DMS79 treated with DMSO at 0.1 percent for 48 hours (cell line): ENCODE measurements at places on chromosomes 2 and 18.
A peak's percentile ranks its signal among the peaks of the same experiment; 100 is the strongest.

- no peak for DNase-seq
Measured at GRCh38 chr2:110820128-110820527, 87.8 kb downstream of the ACOXL start.

GRCh38 chr2:197284956-197285355 lies 25.6 kb downstream of the ANKRD44 start:
- DNase-seq, result no peak

- no peak for DNase-seq
Measured at GRCh38 chr2:13474538-13474937, 757.8 kb downstream of the TRIB2 start.

GRCh38 chr2:145906354-145906753 lies 1386.4 kb upstream of the ZEB2 start:
- DNase-seq, result no peak

- no peak for DNase-seq
Measured at GRCh38 chr2:27133195-27133875, 1.1 kb downstream of the PREB start.

DNA sequence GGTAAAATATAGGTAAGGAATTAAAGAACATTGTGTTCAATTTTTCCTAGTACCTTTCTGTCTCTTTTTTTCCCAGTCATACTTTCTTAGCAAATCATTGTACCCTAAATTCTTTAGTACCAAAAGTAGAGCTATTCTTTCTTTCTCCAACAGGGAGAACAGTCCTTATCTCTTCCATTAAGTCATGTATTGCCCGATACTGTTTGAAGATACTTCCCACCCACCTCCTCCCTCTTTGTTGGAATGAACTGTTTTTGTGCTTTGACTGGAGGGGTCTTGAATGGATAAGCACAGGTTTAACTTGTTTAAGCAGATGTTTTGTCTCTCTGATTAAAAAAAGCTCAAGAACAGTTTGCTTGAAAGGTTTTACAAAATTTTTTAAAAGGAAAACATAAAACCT lies 41.3 kb downstream of the RAB10 start:
- no peak for DNase-seq

GRCh38 chr2:62364791-62365528 lies 141.0 kb downstream of the TMEM17 start:
- no peak for DNase-seq

- DNase-seq, result no peak
Measured at GRCh38 chr2:73968357-73968937, 16.3 kb upstream of the TET3 start.

- DNase-seq, result no peak
Measured at GRCh38 chr2:85950743-85951142, 62.0 kb upstream of the ST3GAL5 start.

DNA sequence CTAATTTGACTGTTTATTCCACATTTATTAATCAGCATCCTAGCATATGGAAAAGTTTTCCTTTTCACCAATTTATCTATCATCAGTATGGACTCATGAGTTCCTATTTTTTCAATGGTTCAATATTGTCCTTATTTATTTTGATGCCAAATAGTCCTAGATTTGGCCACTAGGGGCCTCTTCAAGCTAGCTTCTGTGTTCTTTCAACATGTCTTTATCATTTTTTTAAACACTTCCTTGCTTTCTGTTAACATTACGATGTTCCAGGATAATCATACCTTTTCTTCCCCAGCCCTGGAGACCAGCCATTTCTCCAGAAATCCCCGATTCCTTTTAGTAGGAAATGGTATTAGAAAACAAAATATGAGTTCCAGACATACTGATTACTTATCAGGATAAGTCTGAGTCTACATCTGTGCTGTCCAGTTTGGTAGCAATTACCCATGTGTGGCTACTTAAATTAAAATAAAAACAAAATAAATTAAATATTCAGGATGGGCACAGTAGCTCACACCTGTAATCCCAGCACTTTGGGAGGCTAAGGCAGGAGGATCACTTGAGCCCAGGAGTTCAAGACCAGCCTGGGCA lies 70.6 kb downstream of the RPE start:
- no peak for DNase-seq

GRCh38 chr2:26033270-26033817 lies 540 bp upstream of the RAB10 start:
- DNase-seq, result peak; percentile 91

DNA sequence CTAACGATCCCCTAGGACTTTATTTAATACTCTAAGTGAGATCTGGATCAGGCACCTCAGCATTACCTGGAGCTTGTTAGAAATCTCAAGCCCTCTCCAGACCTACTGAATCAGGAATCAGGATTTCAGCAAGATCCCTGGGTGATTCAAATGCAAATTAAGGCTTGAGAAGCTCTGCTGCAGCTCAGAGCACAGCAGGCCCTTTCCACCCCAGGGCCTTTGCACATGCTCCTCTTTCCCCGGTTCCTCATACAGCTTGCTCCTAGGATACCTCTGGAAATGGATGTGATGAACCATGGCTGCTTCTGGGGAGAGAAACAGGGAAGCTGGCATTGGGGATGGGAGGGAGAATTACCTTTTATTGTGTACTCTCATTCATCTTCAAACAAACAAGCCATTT lies 40.3 kb upstream of the MGAT4A start:
- DNase-seq, result no peak

- no peak for DNase-seq
Measured at GRCh38 chr2:178084273-178084672, 11.7 kb upstream of the PDE11A start.

DNA sequence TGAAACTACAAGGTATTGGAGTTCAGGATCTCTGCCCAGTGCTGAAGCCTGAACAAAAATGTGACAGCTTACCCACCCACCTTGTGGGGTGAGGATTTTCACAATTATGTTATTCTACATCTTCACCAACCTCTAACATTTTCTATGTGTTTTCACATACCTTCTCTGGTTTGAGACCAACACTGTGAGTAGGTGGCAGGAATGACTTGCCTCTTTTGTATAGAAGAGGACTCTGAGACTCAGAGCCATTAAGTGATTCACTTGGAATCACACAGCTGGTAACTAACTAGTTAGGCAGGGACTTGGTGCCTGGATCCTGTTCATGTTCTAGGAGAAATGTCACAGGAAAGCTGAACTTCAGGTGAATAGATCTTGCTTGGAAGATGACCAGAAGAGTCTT lies 14.8 kb upstream of the SRBD1 start:
- no peak for DNase-seq

DNA sequence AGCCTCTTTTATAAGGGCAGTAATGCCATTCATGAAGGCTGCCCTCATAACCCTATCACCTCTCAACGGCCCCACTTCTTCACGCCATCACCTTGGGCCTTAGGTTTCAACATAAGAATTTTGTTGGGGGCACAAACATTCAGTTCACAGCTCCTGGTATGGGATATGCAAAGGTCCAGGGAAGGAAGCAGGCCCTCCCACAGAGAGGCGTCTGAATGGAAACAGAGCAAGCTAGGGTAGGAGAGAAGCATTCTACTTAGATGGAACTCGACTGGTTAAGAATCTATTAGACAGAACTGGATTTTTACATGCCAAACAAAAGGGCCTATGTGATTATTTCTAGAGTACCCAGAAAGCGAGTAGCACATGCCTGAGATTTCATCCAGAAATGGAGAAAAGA lies 42.8 kb downstream of the PROKR1 start:
- no peak for DNase-seq

DNA sequence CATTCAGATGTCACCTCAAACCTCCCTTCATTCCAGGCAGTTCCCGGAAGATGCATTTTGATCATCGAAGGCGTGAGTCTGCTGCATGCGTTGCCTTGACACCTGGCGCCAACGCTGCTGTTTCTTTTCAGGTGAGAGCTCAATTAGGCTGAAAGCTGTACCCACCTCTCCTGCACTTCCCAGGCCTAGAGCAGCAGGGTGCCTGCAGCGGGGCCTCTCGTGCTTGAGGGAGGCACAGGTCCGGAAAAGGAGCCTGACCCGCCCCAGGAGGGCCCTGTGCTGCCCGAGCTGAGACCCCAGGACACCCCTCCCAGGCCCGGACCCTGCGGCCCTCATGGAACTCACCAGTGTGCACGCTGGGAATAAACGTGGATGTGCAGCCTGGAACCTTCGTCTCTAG lies 31.4 kb upstream of the KCNG2 start:
- DNase-seq, result peak; percentile 35

DNA sequence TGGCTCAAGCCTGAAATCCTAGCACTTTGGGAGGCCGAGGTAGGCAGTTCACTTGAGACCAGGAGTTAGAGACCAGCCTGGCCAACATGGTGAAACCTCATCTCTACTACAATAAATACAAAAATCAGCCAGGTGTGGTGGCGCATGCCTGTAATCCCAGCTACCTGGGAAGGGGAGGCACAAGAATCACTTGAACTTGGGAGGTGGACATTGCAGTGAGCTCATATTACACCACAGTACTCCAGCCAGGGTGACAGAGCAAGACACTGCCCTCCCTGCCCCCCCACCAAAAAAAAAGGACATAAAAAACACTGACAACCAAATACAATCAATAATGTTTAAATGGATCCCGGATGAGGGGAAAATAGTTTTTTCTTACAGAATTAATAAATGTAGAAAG lies 7.8 kb downstream of the TIA1 start:
- no peak for DNase-seq

DNA sequence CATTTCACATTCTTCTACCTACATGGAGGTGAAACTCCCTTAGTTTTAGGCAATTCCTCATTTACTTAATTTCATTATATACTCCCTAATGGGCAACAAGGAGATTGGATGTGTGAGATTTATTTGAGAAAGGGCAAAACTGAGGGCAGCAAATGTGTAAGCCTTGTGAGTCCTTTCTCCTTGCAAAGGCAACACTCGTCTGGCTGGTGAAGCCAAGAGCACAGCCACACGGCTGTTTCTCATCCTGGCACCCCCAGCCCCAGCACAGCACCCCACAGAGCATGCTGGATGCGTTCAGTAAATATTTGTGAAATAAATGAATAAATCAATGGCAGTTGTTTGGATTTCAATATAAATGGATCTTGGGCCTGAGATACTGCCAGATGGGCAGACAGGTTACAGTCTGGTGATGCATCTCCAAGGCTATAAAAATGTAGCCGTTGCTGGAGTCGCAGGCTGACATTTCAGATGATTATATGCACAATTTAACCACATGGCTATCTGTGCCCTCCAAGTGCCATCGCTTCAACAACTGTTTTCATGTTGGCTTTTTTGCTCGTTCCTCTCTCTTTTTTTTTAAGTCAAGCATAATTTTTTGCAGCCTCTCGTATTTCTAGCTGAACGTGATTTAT lies 154.1 kb upstream of the REV1 start:
- DNase-seq, result no peak

GRCh38 chr2:191907091-191907490 lies 60.2 kb upstream of the CAVIN2 start:
- DNase-seq, result no peak

GRCh38 chr18:48345596-48345995 lies 63.6 kb downstream of the ZBTB7C start:
- DNase-seq, result no peak

GRCh38 chr18:25192065-25192464 lies 159.9 kb downstream of the ZNF521 start:
- no peak for DNase-seq

- no peak for DNase-seq
Measured at GRCh38 chr2:122135021-122135937, 379.8 kb downstream of the TSN start.

DNA sequence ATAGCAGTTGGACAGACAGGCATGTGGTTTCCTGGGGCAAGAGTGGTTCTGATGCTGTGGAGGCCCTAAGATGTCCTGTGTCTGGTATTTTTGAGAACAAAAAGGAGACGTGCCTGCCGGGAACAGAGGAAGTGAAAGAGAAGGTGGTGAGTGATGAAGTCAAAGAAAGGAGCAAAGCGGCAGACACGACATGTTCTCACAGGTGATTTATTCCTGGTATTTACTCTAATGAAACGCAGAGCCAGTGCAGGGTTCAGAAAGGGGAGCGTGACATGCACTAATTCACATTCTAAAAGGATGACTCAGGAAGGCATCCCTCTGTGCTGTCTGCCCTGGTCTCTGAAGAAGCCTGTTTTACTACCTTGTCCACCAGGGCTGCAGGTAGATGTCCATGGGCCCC lies 211.0 kb downstream of the KCNE4 start:
- DNase-seq, result no peak

DNA sequence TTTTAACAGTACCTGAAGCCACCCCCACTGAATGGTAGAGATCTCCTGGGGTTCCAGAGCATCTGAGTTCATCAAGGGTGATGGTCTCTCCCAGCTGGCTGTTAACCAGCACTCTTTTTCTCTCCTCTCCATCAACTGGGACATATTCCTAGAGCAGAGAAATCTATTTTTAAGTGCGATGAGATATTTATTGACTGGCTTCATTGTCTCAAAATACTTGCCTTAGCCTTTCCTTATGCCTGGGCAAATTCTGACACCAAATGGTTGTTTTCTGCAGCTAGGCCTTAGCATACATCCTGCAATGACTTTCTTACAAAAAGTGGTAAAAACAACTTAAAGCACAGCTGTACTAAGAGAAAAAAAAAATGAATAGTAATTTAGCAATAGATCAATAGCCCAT lies 19.6 kb downstream of the NOSTRIN start:
- no peak for DNase-seq

- no peak for DNase-seq
Measured at GRCh38 chr18:11002796-11003195, 146.6 kb downstream of the PIEZO2 start.

- peak; percentile 68 for DNase-seq
Measured at GRCh38 chr2:96329456-96329855, 4.3 kb downstream of the ITPRIPL1 start.

GRCh38 chr18:12658426-12659138 lies 675 bp upstream of the SPIRE1 start:
- peak; percentile 38 for DNase-seq

DNA sequence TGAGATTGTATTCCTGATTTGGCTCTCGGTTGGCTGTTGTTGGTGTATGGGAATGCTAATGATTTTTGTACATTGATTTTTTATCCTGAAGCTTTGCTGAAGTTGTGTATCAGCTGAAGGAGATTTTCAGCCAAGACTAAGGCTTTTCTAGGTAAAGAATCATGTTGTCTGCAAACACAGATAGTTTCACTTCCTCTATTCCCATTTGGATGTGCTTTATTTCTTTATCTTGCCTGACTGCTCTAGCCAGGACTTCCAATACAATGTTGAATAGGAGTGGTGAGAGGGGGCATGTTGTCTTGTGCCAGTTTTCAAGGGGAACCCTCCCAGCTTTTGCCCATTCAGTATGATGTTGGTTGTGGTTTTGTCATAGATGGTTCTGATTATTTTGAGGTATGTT lies 90.4 kb downstream of the CYP26B1 start:
- DNase-seq, result no peak

DNA sequence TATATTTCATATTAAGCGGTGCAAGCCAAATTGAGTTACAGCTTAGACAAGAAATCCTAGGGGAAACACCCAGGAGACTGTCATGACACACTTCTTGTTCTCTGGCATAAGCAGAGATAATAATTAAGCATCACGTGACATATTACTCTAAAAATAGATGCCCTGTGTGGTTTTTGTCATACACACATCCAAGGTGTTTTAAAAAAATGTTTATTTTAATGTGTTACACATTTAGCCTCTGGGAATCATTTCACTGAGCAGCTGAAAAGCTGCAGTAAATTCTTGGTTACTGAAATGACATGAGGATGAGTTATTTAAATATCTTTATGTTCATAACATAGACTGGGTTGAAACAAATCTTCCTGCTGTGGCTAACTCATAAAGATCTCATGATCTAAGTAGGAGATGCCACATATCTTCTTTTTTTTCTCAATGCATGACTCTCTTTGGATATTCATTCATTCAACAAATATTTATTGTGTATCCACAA lies 38.0 kb upstream of the ERMN start:
- no peak for DNase-seq

GRCh38 chr2:219551441-219552381 lies 7.9 kb downstream of the TMEM198 start:
- DNase-seq, result no peak
